H54 (cell line): ENCODE measurements at places on chromosomes 7 and 10.

DNA sequence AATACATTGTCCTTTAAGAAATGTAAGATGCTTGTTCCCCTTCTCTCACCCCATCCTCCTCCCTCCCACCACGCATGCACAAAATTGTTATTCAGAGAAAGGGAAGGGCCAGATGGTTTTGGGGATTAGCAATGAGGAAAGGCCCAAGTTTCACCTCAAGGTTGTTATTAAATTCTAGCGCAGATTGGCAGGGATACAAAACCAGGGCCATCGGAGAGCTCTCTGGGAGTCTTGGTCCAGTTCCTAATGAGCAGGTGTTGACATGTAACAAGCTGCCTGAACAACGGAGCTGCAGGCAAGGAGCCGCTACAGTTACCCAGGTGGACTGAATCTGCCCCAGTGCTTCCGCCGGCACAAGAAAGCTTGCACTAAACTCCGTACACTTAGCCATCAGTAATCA, 9.7 kb upstream of the ANK3 start:
- no peak for DNase-seq

- no peak for DNase-seq
Measured at GRCh38 chr10:95518455-95519452, 42.4 kb downstream of the SORBS1 start.

DNA sequence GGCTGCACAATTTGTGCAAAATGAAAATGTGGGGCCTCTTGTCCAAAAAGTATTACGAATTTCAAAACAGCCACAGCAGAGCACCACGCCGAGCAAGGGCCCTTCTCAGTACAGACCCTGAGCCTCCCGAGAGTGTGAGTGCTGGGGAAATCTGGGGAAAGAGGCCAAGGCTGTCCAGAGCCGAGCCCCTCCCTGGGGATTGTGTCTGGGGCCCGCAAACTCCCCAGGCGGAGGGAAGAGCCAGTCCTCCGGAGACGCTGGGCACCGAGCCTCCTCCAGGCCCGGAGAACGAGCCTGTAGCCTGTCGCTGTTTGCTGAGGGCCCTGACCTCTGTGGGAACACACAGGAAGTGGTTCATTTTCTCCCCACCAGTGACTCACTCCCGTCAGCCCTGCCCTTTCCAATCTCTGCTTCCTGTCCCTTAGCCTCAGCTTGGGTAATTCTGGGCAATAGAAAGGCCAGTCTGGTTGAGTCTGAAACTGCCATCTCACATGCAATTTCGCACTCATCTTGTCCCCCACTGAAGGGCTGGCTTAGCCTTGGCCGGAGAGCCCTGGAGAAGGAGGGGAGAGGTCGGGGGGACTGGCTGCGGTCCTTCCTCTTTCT, 19.5 kb upstream of the GNA12 start:
- DNase-seq = peak; percentile 94

- no peak for DNase-seq
Measured at GRCh38 chr7:140619176-140619575, 21.4 kb downstream of the DENND2A start.

DNA sequence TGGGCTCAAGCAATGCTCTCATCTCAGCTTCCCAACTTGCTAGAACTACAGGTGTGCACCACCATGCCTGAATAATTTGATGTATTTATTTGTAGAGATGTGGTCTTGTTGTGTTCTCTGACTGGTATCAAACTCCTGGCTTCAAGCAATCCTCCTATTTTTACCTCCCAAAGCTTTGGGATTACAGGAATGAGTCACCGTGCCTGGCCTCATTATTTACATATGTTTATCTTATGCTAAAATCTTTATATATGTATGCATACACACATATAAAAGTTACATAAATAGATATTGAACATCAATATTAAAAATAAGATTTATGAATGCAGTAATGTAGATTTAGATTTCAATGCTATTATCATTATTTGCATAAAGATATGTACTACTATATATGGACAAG, 1634.5 kb upstream of the LRRTM3 start:
- no peak for DNase-seq

- no peak for DNase-seq
Measured at GRCh38 chr10:29680091-29680490, 45.3 kb upstream of the SVIL start.

- no peak for DNase-seq
Measured at GRCh38 chr10:92719991-92720830, 30.5 kb downstream of the HHEX start.

GRCh38 chr10:30534465-30535144, 94.9 kb downstream of the LYZL2 start:
- peak; percentile 51 for DNase-seq

DNA sequence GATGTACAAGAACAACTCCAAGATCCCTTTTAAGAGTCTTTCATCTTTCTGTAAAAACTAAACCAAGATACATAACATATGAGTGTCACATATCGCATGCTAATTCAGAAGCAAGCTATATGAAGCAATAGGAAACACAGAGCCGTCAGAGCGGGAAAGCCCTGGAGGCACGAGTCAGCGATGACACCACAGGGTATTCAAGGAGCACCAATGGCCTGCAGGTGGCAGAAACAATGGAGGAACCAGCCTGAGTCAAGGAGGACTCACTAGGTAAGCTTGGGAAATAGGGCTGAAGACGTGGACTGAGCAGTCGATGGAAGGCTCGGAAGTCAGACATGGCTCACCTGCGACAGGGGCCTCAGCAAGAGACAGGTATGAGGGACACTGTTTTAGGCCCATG, 214.4 kb downstream of the FAM107B start:
- DNase-seq = peak; percentile 43
